IMR-90 (cell line): ENCODE measurements at places on chromosomes 7 and 10.

- DNase-seq, result no peak
Observed at GRCh38 chr7:157516311-157516710, 179.5 kb downstream of the DNAJB6 start.

- no peak for DNase-seq
Observed at GRCh38 chr10:113961182-113962031, 82.3 kb upstream of the ADRB1 start.

- peak; percentile 47 for DNase-seq
Observed at GRCh38 chr7:103989785-103990767, 618 bp upstream of the RELN start.

- DNase-seq, result no peak
Observed at GRCh38 chr10:131102676-131103075, 208.8 kb downstream of the TCERG1L start.

DNA sequence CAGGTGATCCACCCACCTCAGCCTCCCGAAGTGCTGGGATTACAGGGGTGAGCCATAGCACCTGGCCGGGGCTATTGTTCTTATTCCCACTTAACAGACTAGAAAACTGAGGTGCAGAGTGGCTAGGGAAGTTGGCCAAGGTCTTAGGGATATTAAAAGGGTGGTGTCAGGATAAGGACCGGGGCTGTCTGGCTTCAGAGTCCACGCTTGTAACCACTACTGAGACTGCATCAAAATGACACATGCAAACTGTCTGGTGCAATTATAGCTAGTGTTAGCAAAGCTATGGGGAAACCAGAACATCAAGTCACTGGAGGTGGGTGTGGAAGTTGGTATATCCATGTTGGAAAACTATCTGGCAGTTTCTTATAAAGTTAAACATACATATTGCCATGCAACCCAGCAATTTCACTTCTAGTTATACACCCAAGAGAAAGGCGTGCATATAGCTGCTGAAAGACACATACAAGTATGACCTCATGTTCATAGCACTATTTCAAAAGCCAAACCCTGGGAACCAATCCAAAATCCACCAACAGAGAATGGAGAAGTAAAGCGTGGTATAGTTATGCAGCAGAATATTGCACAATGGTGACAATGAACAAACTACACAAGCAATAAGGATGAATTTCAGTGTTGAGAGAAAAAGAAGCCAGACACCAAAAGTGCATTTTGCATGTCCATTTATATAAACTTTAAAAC, 33.9 kb upstream of the EEPD1 start:
- DNase-seq, result peak; percentile 98

DNA sequence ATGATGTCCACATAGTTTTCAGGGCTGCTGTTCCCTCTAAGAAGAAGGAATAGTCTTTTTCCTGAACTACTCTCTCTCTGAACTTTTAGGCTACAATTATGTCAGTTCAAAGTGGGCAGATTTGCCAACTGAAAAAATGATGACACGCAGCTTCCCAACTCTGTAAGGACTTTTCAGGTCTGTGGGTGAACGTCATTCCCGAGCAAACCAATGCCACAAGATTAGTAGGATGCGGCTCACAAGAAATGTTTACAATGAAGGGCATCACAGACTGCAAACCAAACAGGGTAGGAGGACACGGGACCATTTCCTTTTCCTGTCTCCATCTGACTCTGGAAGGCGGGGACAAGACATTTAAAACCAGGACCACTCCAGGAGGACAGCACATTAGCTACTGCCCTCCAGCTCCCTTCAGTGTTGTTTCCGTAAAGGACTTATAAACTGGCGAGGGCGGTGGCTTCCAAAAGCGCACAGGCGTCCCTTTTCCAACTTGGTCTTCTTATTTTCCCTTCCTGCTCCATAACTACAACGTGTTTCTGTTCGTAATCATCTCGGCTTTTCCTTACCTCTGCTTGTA, 539 bp upstream of the MKLN1 start:
- DNase-seq, result peak; percentile 79

DNA sequence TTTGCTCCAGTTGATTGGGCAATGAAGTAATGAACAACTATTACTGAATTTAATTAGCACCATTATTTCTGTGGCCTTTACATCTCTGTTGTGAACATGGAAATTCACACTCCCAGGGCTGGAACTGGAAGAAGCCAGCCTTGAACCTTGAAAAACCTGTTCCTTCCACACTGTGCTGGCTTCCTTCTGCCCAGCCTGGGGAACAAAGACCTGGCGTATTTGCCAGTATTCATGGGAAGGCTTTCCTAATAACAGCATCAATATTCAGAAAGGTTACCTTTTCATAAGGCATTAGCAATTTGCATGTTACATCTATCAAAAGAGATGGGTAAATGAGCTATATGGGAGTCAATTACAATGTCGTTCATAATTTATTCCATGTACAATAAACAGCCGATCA, 1.3 kb downstream of the C10orf90 start:
- DNase-seq, result no peak

DNA sequence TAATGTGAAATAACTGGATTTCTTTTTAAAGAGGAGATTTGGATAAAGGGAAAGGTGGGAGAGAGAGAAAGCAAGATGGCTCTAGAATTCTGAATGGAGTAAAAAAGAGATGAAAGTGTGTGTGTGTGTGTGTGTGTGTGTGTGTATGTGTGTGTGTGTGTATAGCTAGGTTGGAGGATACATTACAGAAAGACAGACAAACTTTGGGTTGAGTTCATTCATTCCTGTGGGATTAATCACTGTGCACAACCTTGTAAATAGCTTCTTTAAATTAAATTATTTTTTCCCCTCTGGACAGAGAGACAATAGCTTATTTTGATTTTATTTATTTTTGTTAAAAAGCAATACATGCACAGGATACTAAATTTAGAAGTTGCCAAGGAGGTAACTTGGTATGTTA, 7.5 kb downstream of the ASB4 start:
- DNase-seq, result peak; percentile 35

- peak; percentile 95 for DNase-seq
Observed at GRCh38 chr10:27155066-27155754, at the start of gene MASTL. Gene MASTL (plus strand): TSS chr10:27155352. CDS start chr10:27155427, 75 bp downstream.
